ENCODE measurements at places on chromosomes 4 and X.

DNA sequence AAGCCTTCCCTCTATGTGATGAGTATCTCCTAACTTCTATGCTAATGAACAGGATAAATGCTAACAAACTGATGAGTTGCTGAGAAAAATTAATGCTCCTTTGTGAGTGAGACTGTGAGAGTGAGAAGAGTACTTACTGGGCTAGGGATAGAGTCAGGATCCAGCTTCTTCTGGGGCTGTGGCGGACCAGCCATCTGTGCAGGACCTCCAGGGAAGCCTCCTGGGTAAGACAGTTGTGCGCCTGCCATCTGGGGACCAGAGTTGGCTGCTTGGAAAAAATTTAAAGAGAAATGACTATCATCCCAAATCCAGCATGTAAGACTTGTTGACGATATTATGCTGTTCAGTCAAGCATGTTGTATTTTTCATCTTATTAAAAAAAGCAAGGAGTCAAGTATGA, 21.0 kb downstream of the SEC24D start:
- no peak for DNase-seq

- no peak for DNase-seq
Observed at GRCh38 chrX:153381684-153382532, 19.2 kb downstream of the PNMA6E start.

DNA sequence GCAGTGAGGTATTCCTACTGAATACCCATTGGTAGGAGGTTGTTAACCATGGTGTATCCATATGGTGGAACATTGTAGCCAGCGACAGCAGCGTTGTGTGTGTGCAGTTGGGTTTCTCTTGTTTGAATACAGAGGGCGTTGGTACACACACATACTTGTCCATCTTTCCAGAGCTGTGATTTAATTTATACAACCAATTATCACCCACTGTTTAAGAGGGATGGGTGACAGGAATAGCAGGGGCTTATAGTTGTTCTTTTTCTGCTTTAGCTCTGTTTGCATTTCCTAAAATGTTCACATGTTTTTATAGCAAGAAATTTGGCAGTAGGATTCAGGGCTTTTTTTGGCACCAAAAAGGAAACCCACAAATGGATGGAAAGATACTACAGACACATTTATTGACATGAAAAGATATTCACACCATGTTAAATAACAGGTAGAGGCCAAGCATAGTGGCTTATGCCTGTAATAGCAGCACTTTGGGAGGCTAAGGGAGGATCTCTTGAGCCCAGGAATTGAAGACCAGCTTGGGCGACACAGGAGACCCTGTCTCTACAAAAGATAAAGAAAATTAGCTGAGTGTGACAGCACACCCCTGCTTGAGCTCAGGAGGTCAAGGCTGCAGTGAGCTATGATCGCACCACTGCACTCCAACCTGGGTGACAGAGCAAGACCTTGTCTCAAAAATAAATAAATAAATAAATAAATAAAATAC, 60.6 kb downstream of the TNIP2 start:
- DNase-seq = no peak

DNA sequence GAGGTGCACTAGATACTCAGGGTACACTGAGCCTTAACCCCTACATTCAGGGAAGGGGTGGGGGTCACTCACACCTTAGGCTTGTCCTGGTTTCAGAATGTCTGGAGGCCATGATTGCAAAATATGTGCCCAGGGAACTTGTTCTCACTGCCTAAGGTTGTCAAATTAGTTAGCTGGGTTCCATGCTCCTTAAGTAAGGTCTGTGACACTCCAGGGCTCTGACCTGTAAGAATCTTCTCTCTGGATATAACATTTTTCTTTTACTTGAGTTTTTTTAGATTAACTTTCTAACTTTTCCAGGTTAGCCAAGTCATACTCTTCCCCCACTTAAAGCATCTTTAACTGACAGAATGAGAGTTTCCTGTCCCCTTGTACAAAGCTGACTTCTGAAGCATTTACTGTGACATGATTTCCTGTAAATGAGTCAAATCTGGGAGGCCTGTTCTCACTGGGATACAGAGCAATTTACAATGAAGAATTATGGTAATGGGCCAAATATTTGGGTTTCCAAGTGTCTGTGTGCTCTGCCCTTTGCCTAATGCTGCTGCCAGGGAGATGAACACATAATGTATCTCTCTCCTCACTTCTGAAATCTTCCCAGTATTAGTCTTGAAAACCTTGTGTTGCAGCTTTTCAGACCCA, 101.7 kb downstream of the GATB start:
- DNase-seq = no peak

GRCh38 chrX:132957211-132958090, 978 bp downstream of the HS6ST2 start:
- DNase-seq = no peak

GRCh38 chr4:47647544-47647943, 162.5 kb downstream of the ATP10D start:
- no peak for DNase-seq

DNA sequence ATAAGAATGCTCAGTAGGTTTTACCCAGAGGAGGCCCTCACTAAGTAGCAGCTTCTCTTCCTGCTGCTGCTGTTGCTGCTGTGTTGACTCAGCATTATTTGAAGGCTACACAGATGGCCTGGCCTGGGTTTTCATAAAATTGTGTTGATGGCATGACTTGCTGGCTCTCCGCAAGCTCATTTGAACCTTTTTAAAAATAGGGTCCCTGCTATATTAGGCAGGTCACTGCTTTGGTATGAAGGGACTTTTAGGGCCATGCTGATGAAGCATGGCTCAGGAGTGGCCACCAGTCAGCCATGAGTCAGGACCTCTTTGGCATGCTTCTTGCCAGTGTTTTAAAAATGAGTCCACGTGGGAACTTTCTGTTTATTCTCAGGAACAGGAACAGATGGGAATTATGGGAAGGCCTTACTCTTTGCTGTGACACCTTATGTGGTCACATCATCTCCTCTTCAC, 128.7 kb downstream of the MID1IP1 start:
- DNase-seq = no peak

- no peak for DNase-seq
Observed at GRCh38 chr4:136829280-136829679, 703.0 kb downstream of the PCDH18 start.

GRCh38 chr4:76622126-76622525, 187.1 kb downstream of the SHROOM3 start:
- DNase-seq = no peak

DNA sequence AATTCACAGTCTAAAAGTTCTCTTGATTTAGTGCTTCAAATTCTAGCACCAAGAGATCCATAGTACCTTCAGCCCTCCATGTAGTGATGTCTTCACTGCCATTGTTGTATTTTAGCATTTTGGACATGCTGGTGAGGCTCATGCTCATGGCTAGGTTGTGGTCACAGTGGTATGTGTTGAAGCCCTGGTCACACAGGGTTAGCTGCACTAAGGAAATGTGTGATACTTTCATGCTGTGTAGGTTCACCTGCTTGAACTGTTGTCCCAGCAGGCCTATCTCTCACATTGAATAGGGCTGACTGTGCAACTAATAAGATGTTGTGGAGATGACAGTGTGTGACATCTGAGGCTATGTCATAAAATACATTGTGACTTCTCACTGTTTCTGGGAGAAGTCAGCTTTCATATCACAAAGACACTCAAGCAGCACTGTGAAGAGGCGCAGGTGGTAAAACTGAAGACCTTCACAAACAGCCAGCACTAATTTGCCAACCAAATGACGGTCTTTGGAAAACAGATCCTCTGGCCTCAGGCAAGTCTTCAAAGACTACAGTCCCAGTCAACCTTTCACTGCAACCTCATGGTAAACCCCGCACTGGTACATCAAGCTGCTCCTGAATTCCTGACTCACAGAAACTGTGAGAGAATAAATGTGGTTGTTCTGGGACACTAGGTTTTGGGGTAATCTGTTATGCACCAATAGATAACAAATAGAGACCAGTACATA, 17.4 kb upstream of the ADH4 start:
- DNase-seq = no peak

GRCh38 chrX:16023790-16024734, 99.3 kb upstream of the GRPR start:
- no peak for DNase-seq

- no peak for DNase-seq
Observed at GRCh38 chrX:73126240-73126639, 46.9 kb upstream of the PABPC1L2A start.

DNA sequence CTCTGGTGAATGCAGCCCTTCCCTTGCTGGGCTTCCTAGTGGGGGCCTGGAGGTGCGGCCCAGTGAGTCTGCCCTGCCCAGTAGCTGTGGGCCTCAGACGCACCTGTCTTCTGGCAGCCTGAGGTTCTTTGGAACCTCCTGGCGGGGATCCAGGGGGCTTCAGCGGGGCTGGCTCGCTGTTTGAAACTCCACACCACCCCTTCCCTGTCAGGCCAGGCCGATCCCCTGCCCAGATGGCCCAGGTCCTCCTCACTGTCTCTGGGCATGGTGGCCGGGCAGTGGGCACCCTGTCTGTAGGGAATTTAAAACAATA, 10.7 kb upstream of the NKX1-1 start:
- DNase-seq = no peak

- no peak for DNase-seq
Observed at GRCh38 chr4:72375073-72375736, 193.8 kb downstream of the ADAMTS3 start.

- no peak for DNase-seq
Observed at GRCh38 chr4:15349531-15349935, 78.3 kb upstream of the C1QTNF7 start.

DNA sequence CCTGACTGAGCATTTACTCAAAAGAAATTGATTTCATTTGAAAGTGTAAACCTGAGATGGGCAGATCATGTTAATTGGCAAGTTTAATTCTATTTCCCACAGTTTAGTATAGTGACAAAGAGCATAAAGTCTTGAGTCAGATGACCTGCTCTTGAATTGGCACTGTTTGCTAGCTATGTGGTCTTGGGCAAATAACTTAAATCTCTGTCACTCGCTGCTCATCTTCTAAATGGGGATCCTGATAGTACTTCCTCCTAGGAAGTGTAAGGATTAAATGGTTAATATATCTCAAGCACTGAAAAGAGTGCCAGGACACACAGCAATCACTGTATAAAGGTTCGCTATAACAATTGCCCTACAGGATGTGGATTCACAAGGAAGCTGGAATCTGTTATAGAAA, 242.8 kb upstream of the JADE1 start:
- no peak for DNase-seq

DNA sequence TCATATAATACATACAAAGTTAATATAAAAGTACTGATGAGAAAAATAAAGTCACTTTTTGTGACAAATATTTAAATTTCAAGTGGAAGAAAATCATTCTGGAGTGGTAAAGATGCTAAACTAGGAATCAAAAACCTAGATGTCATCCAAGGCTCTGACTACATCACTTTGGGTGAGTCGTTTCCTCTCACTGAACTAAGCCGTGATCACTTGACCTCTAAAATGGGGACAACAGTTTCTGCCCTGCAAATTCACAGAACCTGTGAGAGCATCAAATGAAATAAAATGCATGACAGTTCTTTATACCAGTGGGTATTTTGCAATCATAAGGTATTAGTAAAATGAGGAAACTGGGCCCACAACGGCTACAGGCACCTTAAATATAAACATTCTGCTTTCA, 63.8 kb downstream of the PRDM5 start:
- DNase-seq = no peak

DNA sequence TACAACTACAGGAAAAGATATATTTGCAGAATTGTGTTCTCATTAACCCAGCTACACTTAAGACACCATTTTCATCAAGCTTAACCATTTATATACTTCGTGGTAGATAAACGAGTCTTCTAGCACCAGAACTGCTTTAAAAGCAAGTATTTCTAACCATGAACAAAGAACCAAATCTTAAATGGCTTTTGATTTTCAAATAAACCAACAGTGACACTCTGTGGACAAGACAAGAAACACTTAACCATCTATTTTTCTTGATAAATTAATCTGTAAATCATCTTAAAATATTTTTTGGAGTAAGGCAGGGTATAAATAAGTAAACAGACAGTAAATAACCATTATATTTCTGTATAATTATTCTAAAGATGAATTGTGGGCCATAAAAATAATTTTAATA, 10.2 kb downstream of the BEND2 start:
- no peak for DNase-seq

- no peak for DNase-seq
Observed at GRCh38 chr4:18051281-18051680, 29.7 kb upstream of the LCORL start.

DNA sequence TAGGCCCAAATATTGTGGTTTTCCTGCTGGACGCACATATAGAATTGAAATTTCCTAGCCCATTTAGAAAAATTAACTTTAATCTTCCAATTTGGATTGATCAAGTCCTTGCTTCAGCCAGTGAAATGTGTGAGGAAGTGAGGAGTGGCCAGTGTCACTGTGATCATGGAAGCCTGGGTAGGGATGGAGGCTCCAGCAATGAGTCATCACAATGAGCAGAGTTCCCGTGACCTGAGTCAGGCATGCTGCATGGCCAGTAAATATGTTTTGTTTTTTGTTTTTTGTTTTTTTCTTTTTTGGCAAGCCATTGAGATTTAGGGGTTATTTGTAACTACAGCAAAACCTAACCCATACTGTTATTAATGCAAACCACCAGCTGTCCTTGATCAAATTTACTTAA, 52.1 kb downstream of the IDS start:
- no peak for DNase-seq

DNA sequence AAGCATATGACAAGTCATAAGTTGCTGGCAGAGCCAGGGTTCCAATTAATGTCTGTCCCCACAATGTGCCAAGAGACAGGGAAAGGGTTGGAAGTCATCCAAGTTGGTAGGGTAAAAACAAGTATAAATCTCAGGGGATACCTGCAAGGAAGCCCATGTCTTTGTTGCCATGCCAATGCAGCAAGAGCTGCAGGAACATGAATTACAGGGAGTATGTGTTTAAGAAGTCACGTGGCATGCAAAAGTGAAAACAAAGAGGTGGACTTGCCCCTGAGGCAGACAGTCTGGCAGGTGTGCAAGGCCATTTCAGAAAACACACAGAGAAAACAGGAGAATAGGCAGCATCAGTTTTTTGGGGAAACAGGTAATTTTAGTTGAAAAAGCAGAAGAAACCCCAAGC, 29.4 kb downstream of the C4orf51 start:
- DNase-seq = no peak

DNA sequence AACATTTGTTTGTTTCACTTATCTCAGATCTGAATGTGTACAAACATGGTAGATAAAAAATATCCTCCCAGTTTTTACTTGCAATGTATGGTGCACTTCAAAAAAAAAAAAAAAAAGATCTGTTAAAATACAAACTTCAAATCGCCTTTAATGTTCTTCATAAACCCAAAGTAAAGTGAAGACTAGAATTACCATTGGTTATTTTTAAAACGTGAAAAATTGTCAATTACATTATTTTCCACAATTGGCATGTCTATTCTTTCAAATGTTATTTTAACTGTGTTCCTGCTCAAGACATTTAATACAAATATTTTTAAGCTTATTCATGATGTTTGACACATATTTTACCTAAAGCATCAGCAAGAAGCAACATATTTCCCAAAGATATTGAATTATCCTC, 5.0 kb downstream of the NKX6-1 start:
- DNase-seq = no peak
